Muscle of back (tissue), 13 donors: ENCODE measurements at places on chromosomes 12 and 14.

- DNase-seq, result no peak
Measured at GRCh38 chr12:32400866-32401265, 1.5 kb downstream of the FGD4 start.

- DNase-seq, result no peak
Measured at GRCh38 chr12:99138393-99138792, 493.3 kb downstream of the APAF1 start.

GRCh38 chr14:65229748-65230728, 127.7 kb upstream of the MAX start:
- peak; percentile 41 for DNase-seq

DNA sequence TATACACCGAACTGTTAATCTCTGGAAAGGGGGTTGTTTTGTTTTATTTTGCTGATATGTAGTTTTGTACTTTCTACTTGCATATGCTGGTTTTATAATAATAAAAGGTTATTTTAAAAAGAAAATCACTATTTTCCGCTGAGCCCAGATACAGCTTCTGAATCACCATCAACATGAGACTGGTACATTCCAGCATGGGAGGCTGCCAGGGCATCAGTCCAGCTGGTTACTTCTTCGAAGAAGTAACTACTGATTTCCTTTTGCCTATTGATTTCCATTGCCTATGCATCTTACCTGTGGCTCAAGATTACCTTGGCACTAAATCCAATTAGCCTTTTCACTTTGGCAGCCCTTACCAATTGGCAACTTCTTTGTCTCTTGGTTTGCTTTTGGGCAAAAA, 11.7 kb upstream of the OSBPL8 start:
- no peak for DNase-seq

DNA sequence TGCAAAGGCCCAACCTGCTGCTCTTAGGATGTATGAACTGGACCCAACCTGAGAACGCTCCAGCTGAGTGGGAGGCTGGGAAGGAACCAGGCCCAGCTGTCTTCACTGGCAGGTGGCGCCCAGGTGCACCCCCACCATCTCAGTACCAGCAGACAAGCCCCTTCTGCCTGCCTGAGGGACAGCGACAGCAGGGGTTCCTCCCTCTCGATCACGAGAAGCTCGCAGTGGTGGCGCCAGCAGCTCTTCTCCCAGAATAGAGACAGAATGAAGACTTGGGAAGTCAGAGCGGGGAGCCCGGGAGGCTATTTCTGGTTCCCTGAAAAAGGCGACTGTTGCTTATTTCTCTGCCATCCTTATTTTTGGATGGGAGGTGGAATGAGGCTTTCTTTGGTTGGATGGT, 46.5 kb downstream of the CHGA start:
- no peak for DNase-seq

DNA sequence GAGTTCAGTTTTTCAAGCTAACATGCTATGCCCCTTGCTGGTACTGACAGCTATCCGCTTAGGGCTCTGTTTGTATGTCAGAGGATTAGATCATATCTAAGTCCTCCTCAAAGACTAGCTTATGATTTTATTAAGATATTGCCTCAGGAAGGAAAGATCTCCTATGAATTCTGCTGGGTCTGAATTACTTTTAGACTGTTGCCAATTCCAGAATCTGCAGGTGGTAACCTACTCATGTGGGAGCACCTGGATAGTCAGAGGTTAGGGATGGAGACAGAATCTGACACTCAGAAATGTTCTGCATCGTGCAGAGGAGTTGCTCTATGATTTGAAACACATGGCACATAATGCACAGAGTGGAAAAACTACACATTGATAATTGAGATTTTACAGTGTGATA, 843.4 kb downstream of the SLC6A15 start:
- DNase-seq, result peak; percentile 66
